ENCODE measurements at places on chromosomes 11 and 22.

- DNase-seq, result no peak
These were observed 268.4 kb downstream of the NELL1 start for GRCh38 chr11:20937826-20938225.

- DNase-seq, result no peak
These were observed 10.9 kb downstream of the OMP start for GRCh38 chr11:77113382-77114088.

GRCh38 chr11:73493956-73494598 is 103.8 kb downstream of the FAM168A start:
- no peak for DNase-seq

DNA sequence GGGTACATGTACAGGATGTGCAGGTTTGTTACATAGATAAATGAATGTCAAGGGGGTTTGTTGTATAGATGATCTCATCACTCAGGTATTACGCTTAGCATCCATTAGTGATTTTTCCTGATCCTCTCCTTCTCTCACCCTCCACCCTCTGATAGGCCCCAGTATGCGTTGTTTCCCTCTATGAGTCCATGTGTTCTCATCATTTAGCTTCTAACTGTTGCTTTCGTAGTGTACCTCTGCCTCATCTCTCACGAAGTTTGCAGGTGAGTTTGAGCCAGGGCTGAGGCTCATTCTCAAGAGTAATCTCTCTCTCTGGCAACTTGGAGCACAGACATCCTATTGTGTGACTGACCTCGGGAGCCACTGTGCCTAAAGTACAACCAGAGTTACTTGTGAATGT is 4.7 kb upstream of the HBE1 start:
- DNase-seq, result no peak

DNA sequence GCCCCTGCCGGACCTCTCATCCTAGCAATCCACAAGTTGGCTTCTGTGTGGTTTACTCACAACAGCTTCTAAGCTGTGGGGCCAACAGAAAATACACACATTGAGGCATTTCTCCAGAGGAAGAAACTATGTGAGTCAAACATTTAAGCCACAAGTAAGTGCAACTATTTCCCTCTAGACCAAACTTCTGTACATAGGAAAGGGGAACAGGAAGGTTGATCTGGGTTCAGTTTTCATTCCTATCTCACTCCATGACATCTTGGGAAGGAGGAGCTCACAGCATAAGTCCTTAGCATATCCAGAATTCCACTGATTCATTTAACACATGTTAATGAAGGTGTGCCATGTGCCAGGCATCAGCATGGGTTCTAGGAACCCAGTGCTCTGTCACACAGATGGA is 72.8 kb upstream of the PICALM start:
- DNase-seq, result no peak

- DNase-seq, result no peak
These were observed 42.3 kb downstream of the TRMU start for GRCh38 chr22:46377525-46378425.

- DNase-seq, result no peak
These were observed 39.8 kb downstream of the OR6Q1 start for GRCh38 chr11:58070585-58070984.

GRCh38 chr11:17613428-17613962 is 66.4 kb downstream of the OTOG start:
- no peak for DNase-seq

DNA sequence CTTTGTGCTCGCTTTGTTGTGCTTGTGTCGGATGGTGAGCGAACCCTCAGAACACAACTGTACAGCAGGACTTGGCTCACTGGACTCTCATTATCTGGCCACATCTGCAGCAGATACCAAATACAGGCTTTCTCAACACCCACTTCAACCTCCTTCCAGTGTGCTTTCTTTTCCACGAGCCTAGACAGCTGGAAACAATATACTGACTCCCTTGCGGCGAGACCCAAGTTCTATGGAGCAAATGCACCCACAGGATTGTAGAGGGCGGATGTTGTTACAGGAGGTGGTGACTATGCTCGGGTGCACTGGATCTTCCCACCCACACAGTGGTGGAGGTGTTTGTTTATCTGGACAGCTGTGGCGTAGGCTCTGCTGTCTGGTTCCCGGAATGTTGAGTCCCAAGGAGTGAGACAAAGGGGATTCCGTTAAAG is 204.3 kb downstream of the TENM4 start:
- DNase-seq, result no peak

GRCh38 chr11:111123463-111124398 is 121.8 kb upstream of the POU2AF2 start:
- no peak for DNase-seq

DNA sequence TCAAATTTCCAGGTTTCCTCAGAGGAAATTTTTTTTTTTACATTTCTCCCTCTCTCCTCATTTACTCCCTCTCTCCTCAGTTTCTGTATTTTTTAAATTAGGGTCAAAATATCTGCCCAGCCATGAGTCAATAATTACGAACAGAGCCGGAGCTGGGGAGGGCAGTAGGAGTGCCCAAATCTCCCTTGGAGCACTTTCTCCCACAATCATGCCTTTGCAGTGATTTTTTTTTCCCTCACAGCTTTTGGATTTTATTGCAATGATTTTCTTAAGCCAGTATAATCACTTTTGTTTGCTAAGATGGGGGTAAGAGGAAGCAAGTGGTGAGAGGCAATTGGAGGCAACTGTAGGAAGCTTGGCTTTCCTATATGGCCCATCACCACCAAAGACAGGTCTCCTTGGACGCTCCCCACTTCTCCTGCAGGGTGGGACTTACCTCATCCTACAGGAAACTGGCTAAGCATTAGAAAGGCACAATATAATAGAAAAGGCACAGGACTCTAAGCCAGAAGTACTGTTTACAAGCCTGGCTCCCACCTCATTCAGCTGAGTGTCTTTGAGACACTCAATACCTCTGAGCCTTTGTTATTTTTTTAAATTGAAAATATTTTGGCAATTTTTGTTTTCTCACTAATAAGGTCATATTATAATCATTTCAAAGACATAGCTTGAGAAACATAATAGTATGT is 192.6 kb upstream of the PITPNB start:
- DNase-seq, result no peak

DNA sequence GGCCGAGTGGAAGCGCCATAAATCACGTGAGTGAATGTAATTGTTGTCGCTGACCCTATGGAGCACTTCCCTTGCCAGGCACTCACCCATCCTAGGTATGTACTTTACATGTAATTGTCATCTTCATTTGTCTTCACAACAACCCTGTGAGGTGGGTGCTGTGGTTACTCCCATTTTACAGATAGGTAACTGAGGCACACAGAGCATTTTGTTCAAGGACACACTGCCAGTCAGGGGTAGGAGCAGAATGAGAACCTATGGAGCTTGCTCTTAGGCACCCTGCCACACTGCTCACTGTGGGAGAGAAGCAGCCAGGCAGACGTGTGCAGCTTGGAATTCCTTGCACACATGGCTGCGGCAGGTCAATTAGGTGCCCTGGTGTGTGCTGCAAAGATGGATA is 785 bp upstream of the EFCAB6 start:
- DNase-seq, result peak; percentile 35

GRCh38 chr11:1652771-1653540 is 23.4 kb downstream of the KRTAP5-5 start:
- DNase-seq, result peak; percentile 88

- no peak for DNase-seq
These were observed 71.8 kb downstream of the CTTN start for GRCh38 chr11:70470127-70470526.

GRCh38 chr22:23199159-23199558 is 18.9 kb downstream of the BCR start:
- no peak for DNase-seq

DNA sequence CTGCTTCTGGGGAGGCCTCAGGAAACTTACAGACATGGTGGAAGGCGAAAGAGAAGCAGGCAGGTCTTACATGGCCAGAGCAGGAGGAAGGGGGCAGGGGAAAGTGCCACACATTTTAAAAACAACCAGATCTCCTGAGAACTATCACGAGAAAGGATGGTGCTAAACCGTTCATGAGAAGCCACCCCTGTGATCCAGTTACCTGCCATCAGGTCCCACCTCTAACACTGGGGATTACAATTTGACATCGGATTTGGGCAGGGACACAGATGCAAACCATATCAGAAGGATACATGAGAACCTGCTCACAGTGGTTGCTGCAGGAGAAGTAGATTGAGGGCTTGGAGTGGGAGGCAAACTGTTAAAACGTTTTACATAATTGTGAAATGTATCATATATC is 152.2 kb downstream of the ADAMTS15 start:
- no peak for DNase-seq

GRCh38 chr11:62012832-62013461 is 45.5 kb upstream of the FTH1 start:
- no peak for DNase-seq

GRCh38 chr11:85182441-85183387 is 444.4 kb downstream of the DLG2 start:
- no peak for DNase-seq

GRCh38 chr11:36346562-36347383 is 50.7 kb downstream of the PRR5L start:
- no peak for DNase-seq

DNA sequence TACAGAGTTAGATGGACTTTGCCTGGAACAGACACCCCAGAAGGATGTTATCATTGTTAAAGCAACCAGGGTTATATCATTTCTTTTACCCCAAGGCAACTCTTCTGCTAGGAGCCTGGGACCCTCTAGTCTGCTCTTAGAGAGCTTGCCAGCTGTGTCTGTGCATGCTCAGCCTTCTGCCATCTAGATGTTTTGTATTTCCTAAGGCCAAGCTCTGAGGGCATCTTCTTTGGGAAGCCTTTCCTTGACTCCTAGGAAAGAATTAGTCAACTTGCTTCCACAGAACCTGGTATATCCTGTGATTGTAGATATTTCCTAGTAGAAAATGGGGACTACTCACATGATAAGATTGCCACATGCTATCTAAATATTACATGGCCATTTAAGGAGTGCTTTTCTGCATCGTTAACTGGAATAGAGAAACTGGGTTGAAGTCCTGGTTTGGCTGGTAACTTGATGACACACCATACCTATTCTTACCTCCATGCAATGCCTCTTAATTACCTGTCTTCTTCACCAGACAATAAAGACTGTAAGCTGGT is 87.6 kb downstream of the STIM1 start:
- DNase-seq, result no peak

GRCh38 chr22:27892064-27892463 is 27.0 kb downstream of the PITPNB start:
- DNase-seq, result no peak

DNA sequence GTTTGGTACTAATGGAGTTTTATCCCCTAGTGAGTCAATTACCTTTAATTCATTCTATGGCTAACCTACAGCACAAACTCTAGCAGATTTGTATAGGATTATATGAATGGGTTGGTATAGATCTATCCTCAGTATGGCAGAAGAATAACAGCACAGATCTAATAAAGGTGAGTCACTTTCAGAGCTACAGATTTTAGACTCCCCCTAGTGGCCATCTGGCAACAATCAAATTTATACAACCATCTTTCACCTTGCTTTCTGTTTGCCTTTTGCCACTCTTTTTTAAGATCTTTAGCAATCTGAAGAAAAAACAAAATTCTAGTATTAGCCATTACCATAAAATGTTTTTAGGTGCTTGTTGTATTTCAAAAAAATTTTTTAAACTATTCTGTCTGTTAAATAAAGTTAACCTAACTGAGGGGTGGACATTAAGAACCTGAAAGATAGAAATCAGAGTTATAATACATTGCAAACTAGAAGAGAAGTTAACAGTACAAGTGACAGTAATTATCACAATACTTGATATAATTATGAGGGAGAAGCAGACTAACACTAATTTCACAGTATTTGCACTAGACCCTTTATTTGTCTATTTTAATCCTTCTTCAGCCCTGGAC is 25.8 kb downstream of the DDIAS start:
- no peak for DNase-seq

DNA sequence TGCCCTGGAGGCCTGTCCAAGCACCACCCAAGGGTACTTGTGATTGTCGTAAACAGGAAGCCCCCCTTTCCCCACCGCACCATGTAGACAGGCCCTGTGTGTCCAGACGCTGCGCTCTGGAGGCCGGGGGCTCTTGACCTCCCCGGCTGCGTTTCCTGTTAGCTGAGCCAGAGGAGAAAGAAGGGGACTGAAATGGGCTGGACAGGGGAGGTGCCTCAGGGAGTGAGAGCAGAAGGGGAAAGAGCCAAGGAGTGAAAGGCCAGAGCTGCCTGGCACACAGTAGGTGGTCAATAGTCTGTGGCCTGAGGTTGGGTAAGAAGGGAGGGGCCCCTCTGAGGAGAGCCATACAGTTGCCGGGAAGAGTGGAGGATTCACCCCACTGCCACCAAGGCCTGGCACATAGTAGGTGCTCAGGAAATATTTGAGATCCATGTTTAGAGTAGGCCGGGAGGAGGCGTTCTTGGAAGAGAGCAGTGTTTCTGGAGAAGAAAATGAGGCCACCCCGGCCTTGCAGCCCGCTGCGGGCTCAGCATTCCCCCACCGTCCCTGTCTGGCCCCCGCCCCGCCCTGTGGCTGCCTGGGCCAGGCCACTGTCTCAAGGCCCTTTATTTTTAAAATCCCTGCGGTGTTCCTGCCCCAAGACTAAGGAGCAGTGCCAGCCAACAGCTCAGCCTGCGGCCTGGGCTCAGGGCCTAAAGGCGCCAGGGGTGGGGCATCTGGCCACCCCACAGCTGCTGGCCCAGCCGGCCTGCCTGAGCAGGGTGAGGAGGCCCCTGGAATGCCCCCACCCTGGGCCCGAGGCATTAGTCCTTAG is 13.6 kb upstream of the CDC42EP1 start:
- DNase-seq, result no peak

- DNase-seq, result no peak
These were observed 16.5 kb downstream of the NUP50 start for GRCh38 chr22:45180146-45180679.

DNA sequence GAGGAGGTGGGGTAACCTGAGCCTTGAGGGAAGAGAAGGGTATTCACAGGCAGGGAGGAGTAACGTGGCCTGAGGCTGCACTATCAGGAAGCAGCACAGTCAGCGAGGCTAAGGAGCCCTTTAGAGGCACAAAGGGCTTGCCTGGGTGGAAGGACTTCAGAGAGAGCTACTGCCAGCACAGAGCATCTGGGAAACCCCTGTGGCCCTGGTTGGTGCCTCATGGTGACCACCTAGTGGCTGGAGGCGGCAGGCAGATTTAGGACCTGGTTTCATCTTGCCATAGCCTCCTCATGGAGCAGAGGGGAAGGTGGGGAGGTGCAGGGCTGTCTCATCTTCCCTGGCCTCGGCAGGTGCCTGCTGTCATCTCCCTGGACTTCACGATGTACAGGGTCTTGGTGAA is 64.5 kb downstream of the MPPED1 start:
- DNase-seq, result no peak

- no peak for DNase-seq
These were observed 36.9 kb downstream of the CNTF start for GRCh38 chr11:58659404-58659803.

- no peak for DNase-seq
These were observed 462.4 kb downstream of the DLG2 start for GRCh38 chr11:85164743-85165142.

- DNase-seq, result no peak
These were observed 507.6 kb downstream of the INSC start for GRCh38 chr11:15622231-15622890.

DNA sequence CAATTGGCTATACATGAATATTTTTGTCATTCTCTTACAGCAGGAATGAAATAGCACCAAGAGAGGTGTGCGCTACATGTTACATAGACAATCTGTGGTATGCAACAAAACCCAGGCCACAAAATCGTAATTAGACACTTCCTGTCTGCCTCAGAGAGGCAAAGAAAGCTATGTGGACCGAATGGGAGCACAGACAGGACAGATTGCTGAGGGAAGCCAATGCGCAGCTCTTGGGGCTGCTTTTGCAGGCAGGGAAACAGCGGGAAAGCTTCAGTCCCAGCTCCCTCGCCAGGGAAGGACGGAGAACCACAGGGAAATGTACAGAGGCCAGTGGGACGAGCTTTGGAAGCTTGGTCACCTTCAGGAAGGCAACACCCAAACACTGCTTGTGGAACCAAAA is 40.9 kb downstream of the SERPINH1 start:
- DNase-seq, result no peak

Measured in activated T-cell treated with anti-CD3 and anti-CD28 coated beads, Interleukin-2, amount 50 U/mL, for 24 hours (primary cell).